Right lobe of liver (tissue), 6 donors: ENCODE measurements at places on chromosomes 4 and X.

DNA sequence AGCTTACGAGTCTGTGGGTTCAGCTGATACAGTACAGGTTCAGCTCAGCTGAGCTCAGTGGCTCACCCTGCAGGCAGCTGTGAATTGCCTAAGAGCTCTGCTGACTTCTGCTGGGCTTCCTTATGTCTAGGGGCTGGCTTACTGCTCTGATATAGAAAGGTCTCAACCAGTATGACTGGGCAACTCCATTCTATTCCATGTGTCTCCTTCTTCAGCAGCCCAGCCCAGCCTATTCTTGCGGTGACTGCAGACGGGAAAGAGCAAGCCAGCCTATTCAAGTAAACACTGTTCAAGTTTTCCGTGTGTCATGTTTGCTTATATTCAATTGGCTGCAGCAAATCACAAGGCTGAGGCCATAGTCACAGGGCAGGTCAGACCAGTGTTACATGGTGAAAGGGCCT is 615.4 kb upstream of the ZFP42 start:
- no peak overlapping the region for H3K4me3 ChIP-seq
- no peak overlapping the region for H3K27ac ChIP-seq
- no peak for DNase-seq
- no peaks in the 10 kb centered on the region for H3K36me3 ChIP-seq
- H3K27me3 ChIP-seq, result no peaks in the 10 kb centered on the region

- H3K4me1 ChIP-seq, result no peaks in the 10 kb centered on the region
- no peak overlapping the region for H3K4me3 ChIP-seq
- H3K27ac ChIP-seq, result no peak overlapping the region
- no peaks in the 10 kb centered on the region for H3K27me3 ChIP-seq
- no peak for DNase-seq
These were observed 130.4 kb downstream of the DHX15 start for GRCh38 chr4:24453951-24454350.

- H3K36me3 ChIP-seq, result no peaks in the 10 kb centered on the region
- no peaks in the 10 kb centered on the region for H3K4me1 ChIP-seq
- H3K27ac ChIP-seq, result no peak overlapping the region
- no peak overlapping the region for H3K4me3 ChIP-seq
- no peaks in the 10 kb centered on the region for H3K27me3 ChIP-seq
- DNase-seq, result no peak
These were observed 618 bp upstream of the FOXO4 start for GRCh38 chrX:71095033-71095432.

DNA sequence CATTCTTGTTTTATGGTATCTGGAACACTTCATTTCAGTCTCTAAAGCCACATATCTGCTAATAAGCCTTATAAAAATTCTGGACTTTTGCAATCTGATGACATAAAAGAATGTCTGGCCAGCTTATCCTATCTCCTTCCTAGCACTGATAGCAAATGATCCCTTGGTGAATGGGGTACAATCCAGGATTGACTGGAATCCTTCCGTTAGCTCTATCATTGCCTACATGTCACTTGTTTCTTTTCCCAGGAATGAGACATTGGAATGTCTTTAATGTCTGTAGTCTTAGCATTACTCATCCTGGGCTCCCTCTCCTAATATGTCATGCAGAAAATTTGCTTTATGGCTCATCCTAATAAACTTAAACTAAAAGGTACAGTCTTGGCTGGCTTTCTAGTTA is 14.8 kb upstream of the PABPC4L start:
- H3K4me3 ChIP-seq, result no peak overlapping the region
- DNase-seq, result no peak
- H3K27ac ChIP-seq, result no peak overlapping the region

DNA sequence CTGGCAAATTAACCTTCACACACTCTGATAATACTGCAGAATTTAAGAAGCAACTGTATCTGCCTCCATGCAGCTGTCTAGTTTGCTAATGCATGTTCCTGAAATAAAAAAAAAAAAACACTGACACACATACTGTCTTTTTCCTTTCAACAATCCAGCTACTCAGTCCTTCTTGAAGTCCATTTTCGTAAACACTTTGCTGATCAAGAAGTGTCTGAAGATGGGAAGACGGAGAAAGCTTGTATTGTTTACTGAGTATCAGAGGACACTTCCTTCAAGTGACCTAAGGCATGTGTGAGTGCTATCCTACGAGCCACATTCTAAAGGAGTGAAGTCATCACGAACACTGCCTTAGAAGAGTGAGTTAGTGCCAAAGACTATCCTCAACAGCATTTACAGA is 82.6 kb downstream of the LUZP4 start:
- no peaks in the 10 kb centered on the region for H3K4me1 ChIP-seq
- no peak overlapping the region for H3K27ac ChIP-seq
- H3K27me3 ChIP-seq, result no peaks in the 10 kb centered on the region
- H3K36me3 ChIP-seq, result no peaks in the 10 kb centered on the region
- no peak overlapping the region for H3K4me3 ChIP-seq

DNA sequence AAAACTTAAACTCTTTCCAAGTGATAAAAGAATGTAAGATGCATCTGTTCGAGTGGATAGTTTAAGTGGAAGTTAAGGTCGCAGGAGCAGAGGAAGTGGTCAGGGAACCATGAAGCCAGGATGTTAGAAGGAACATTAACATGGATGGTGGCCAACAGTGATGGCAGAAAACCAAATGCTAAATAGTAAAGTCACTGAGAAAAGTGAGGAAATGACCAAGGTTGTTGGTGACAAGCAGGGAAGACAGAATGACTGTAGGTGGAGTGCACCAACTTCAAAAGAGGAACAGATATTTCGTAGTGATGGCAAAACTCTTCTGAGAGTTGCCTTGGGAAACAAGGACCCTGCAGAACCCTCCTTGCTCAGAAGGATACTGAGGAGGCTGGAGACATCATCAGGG is 226.2 kb downstream of the PALLD start:
- H3K36me3 ChIP-seq, result no peaks in the 10 kb centered on the region
- no peak overlapping the region for H3K27ac ChIP-seq
- H3K27me3 ChIP-seq, result no peaks in the 10 kb centered on the region
- H3K4me1 ChIP-seq, result no peaks in the 10 kb centered on the region

DNA sequence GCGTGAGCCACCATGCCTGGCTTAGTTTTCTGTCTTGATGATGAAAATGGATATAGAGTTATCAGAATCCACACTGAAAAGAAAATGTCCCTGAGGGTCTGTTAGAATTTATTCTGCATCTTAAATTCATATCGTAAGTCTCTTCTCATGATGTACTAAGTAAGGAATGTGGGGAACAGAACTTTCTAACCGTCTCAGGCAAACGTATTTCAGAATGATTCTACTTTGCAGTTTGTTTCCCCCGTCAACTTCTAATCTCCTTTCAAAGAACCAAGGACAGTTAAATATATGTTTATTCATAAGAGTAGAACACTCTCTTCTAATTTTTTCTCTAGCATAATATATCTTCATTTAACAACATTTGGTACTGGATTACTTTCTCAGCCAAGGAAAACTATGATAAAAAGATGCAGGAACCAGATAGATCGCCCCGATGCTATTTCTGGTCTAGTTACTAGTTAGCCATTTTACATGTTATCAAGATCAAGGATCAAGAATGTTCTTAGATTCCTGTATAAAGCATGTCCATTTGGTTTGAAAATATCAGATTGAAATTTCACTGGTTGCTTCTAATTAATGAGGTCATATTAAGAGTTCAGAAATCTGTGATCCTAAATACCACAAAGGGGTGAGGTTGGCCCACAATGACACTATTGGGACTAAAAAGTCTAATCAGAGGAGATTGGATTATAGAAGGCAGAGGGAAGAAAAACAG is 49.5 kb downstream of the METTL14 start:
- peaks cover 12% of the 10 kb centered on the region for H3K36me3 ChIP-seq
- H3K4me1 ChIP-seq, result no peaks in the 10 kb centered on the region
- H3K27ac ChIP-seq, result no peak overlapping the region
- H3K27me3 ChIP-seq, result no peaks in the 10 kb centered on the region

DNA sequence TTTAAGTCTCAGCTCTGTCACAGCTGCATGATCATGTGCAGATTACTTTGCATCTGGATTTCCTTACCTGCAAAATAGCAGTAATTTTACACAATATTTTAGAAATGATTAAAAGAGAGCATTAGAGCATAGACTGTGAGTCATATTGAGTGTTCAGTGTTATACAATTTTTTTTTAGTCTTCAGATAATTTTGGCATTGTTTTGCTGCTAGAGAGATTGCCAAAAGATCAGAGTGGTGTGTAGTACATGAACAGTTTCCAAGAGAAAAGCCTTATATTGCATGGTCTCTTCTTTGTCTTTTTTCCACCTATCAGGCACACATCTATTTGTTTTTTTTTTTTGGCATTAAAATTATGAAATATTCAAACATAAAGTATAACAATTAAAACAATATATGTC is 209.6 kb upstream of the TLL1 start:
- H3K36me3 ChIP-seq, result no peaks in the 10 kb centered on the region
- no peak overlapping the region for H3K27ac ChIP-seq

GRCh38 chr4:140755774-140756318 is 339 bp downstream of the TBC1D9 start:
- peak; percentile 63 for DNase-seq
- H3K4me1 ChIP-seq, result no peaks in the 10 kb centered on the region
- no peaks in the 10 kb centered on the region for H3K27me3 ChIP-seq

DNA sequence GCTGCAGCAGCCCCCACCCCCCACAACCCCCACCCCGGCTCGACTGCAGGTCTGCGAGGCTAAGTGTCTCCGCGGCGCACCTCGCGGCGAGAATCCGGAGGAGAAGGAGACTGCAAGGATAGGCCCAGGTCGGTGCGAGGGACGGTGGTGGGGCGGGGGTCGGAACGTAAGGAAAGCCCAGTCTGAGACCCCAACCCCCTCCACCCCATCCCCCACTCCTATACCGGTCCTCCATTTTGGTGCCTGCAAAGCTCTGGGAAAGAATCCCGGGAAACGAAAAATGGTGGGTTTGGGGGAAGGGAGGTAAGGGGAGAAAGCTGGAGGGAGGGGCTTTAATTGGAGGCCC is 614 bp downstream of the BEX3 start:
- H3K27me3 ChIP-seq, result no peaks in the 10 kb centered on the region
- no peaks in the 10 kb centered on the region for H3K36me3 ChIP-seq
- DNase-seq, result no peak
- H3K4me3 ChIP-seq, result peak overlapping the region; percentile 64
- H3K27ac ChIP-seq, result peak overlapping the region; percentile 54
- H3K4me1 ChIP-seq, result no peaks in the 10 kb centered on the region

GRCh38 chr4:119286377-119287002 is 35.4 kb downstream of the FABP2 start:
- H3K27me3 ChIP-seq, result no peaks in the 10 kb centered on the region
- no peaks in the 10 kb centered on the region for H3K36me3 ChIP-seq

- no peaks in the 10 kb centered on the region for H3K27me3 ChIP-seq
- no peak overlapping the region for H3K27ac ChIP-seq
- no peaks in the 10 kb centered on the region for H3K4me1 ChIP-seq
- H3K4me3 ChIP-seq, result no peak overlapping the region
- no peaks in the 10 kb centered on the region for H3K36me3 ChIP-seq
These were observed 801.0 kb upstream of the IGFBP7 start for GRCh38 chr4:57911203-57911602.

- H3K36me3 ChIP-seq, result no peaks in the 10 kb centered on the region
- no peak overlapping the region for H3K4me3 ChIP-seq
- no peaks in the 10 kb centered on the region for H3K27me3 ChIP-seq
- DNase-seq, result peak; percentile 22
- H3K4me1 ChIP-seq, result no peaks in the 10 kb centered on the region
These were observed 1.4 kb upstream of the SLC34A2 start for GRCh38 chr4:25654031-25654970.

DNA sequence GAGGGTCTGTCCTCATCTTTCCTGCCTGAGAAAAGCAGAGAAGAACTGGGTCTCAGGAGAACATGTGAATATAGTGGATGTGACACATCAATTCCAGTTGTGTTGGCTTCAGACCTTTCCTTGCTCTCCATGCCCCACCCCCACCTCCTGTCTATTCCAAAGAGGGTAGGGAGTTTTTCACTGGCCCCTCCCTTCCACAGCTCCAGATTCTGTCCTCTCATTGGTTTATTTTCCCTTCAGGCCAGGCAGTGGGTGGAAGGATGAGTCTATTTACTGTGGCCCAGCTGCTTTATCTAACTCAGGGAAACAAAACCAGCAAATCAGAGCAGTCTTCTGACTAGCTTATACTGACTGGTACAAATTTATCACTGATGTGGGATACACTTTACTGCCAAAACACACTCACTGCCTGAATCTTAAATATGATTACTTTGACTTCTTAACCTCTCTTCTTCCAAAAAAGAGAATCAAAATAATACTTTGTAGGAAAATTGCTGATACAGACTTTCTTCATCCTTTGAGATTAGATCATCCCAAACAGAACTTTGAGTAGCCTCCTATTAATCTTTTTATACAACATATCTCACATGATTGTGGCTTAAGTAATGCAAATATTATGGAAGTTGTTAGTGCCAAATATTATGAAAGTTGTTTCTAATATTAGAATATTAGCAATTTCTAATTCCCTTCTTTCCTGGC is 221.2 kb downstream of the MID1 start:
- no peak for DNase-seq
- no peaks in the 10 kb centered on the region for H3K36me3 ChIP-seq
- H3K4me3 ChIP-seq, result no peak overlapping the region
- H3K4me1 ChIP-seq, result no peaks in the 10 kb centered on the region
- H3K27ac ChIP-seq, result no peak overlapping the region
- H3K27me3 ChIP-seq, result no peaks in the 10 kb centered on the region

- H3K27me3 ChIP-seq, result no peaks in the 10 kb centered on the region
- no peaks in the 10 kb centered on the region for H3K4me1 ChIP-seq
- no peak for DNase-seq
- H3K36me3 ChIP-seq, result no peaks in the 10 kb centered on the region
These were observed 93.9 kb downstream of the PPP1R2C start for GRCh38 chrX:42684065-42684464.

DNA sequence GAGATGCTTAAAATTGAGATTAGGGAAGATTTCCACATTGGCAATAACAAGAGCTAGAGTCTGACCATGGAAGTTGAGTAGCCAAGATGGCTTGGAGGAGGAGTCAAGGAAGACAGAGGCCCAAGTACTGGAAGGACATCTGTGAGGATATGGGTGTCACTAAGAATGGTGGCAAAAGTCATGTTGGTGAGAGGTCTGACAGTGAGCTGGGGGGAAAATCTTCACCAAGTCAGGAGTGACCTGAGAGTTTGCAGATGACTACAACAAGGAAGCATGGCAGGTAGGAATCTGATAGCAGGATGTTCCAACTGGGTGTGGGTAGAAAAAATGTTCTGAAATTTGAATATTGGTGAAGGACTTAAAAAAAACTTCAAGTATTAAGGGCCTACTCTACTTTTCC is 103.3 kb downstream of the SHROOM3 start:
- no peaks in the 10 kb centered on the region for H3K36me3 ChIP-seq
- no peak for DNase-seq
- no peaks in the 10 kb centered on the region for H3K27me3 ChIP-seq
- H3K4me1 ChIP-seq, result no peaks in the 10 kb centered on the region
- H3K4me3 ChIP-seq, result no peak overlapping the region

- H3K4me3 ChIP-seq, result no peak overlapping the region
- no peak for DNase-seq
- H3K27ac ChIP-seq, result no peak overlapping the region
- no peaks in the 10 kb centered on the region for H3K36me3 ChIP-seq
- no peaks in the 10 kb centered on the region for H3K27me3 ChIP-seq
These were observed 7.4 kb downstream of the MEPE start for GRCh38 chr4:87840149-87840548.

DNA sequence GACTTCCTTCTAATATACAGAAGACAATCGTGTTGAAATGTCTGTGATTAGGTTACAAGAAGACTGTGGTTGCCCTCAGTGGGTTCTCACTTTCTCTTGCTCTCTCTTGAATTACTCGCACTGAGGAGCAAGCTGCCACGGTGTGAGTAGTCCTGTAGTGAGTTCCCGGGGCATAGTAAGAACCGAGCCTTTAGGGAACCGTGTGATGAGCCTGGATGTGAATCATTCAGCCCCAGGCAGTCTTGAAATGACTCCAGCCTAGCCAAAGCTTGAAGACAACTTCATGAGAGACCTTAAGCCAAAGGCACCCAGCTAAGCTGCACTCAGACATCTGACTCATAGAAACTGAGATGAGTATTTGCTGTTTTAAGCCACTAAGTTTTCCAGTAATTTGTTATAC is 292.7 kb downstream of the SPOCK3 start:
- H3K36me3 ChIP-seq, result no peaks in the 10 kb centered on the region
- no peak overlapping the region for H3K4me3 ChIP-seq
- H3K27ac ChIP-seq, result no peak overlapping the region
- H3K4me1 ChIP-seq, result no peaks in the 10 kb centered on the region
